Neural progenitor cell (in vitro differentiated cells): ENCODE measurements at places on chromosomes 1 and 21. TPM values are rescaled to one million over a fixed set of nuclear protein-coding genes. Genes with fewer than 3 reads are reported as not detected.
A peak's percentile ranks its signal among the peaks of the same experiment; 100 is the strongest.

DNA sequence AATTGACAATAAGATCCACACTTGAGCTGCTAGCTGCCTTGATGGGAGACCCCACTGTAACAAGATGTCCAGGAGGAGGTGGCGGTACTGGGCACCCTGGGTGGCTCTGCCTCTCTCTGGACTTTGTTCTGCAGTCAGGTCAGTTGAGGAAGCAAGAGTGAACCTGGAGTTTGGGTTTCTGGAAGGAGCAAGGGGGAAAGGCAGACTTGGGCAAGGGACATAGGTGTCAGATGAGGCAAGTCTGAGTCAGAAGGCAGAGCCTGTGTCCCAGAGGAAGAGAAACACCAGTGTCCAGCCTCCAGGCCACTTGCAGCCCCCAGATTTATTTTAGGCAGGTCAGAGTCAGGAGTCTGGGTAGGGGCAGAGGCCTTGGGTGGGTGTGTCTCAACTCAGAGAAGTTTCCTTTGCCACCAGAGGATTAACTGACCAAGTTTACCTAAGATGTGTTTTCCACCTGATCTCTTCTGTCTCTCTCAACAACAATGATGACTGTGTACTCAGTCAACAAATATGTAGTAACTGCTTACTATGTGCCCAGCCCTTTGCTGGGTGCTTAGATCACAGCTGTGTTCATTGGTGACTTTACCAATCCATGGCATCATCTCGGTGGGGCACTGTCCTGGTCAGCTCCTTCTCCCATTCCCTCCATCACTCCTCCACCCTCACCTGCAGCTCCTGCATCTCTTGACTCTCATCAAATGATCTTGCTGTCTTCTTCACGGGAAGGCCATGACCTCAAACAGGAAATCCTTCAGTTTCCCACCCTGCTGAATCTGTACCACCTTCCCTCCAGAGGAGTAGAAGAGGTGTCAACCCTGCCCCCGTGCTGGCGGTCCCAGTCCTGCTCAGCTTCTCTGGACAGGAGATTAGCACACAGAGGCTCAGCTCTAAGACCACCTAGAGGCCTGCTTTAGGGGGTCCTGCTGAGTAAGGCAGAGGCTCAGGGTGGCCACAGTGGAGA lies 36.6 kb downstream of the ELF3 start:
- DNase-seq, result no peak

DNA sequence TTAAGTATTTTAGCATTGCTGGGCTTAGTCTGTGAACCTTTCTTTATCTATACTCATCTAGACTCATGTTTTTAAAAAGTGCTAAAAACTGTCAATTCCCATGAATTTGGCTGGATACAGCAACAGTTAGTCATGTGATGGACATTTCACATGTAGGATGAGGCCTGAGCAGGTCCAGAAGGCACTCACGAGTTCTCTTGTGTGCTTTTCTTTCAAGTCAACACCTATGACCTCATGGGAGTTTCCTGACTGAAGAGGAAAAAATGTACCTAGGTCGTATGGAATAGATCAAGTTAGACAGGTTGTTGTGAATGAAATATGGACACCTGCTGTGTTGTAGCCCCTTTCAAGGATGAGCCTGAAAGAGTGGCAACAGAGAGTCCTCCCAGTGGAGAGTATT lies 394.2 kb downstream of the DUSP10 start:
- no peak for DNase-seq

SPRR2B gene
- not detected in 2 replicates for total RNA-seq

CAMK1G gene
- 3.6 and 4.3 TPM in 2 replicates for total RNA-seq

DNA sequence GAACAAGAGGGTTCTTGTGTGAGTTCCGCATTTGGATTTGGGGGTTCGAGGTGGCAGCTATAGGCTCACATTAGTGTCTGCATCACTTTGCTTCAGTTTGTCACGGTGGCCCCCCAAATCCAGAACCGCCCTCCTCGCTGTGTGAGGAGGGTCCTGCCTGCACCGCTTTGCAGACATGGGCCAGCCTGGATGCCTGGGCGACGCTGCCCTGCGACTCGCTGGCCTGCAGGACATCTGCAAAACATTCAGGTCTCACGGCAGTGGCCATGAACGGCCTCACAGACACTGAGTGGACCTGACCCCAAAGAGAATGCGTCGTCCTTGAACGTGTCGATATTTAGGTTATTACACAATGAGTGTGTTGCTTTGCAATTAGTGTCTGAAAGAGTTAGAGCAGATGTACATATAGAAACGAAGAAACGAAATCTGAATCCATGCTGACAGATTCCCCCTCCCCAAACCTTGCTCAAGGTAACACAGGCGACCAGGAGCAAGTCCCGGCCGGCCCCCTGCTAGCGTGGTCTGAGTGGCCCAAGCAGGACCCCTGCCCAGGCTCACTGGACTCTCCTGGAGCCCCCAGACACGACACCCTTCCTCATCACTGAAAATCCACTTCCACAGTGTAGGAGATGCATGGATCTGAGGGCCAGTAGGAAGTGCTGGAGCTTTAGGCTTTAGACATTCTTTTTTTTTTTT lies 20.4 kb downstream of the PDE9A start:
- DNase-seq, result no peak

DNA sequence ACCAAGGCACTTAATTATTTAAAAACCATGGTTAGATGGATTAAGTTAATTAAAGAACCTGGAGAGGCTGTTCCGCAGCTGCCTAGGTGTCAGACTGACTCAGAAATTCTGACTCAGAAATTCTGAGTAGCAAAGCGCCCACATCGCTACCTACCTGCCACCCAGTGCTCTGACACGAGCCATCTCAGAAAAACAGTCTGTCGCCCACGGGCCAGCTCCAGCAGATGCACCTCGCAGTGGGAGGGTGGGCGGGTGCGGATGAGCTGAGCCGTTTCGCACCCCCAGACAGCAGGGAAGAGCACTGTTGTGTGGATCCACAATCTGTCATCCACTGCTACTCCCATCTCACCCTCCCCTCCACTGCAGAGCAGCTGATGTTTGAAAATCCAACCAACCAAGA lies 13.5 kb downstream of the KCNK1 start:
- DNase-seq, result no peak

DNA sequence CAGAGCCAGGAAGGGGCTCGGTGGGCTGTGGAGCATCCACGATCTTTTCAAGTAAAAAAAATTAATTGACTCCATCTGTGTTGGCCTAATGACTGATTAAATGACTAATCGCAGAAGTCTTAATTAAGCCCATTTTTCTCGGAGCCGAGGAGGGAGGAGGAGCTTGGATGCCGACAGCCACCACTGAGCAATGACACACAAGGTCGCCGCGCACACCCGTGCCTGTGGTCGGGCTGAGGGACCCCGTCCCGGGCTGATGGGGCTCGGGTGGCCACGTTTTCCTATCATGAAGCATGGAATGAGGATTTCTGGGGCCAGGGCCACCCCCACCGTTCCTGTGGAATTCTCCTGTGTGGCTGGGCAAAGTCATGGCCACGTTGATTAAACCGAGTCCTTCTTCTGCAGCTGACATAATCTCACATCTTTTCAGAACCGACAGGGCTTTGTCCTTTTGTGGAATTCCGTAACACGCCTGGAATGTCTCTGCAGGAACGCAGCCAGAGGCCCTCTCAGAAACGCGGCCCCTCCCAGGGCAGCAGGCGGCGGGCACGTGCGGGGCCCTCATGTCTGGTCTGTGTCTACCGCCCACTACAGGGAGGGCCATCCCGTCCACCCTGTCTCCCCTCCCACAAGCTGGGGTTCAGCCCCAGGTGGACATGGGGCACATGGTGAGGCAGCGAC lies 60.7 kb downstream of the MORN1 start:
- DNase-seq, result no peak

DNA sequence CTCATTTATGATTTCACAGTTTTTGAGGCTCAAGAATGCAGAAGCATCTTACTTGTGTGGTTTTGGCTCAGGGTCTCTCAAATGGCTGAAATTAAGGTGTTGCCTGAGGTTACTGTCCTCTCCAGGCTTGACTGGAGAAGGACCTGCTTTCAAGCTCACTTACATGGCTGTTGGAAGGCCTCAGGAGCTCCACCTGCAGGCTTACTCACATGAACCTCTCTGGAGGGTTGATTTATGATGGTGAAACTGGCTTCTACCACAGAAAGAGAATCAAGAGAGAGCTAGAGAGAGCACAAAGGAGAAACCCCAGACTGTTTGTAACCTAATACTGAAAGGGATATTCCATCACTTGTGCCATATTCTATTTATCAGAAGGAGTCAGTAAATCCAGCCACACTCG lies 6.2 kb upstream of the KCNK2 start:
- DNase-seq, result peak; percentile 56

DNA sequence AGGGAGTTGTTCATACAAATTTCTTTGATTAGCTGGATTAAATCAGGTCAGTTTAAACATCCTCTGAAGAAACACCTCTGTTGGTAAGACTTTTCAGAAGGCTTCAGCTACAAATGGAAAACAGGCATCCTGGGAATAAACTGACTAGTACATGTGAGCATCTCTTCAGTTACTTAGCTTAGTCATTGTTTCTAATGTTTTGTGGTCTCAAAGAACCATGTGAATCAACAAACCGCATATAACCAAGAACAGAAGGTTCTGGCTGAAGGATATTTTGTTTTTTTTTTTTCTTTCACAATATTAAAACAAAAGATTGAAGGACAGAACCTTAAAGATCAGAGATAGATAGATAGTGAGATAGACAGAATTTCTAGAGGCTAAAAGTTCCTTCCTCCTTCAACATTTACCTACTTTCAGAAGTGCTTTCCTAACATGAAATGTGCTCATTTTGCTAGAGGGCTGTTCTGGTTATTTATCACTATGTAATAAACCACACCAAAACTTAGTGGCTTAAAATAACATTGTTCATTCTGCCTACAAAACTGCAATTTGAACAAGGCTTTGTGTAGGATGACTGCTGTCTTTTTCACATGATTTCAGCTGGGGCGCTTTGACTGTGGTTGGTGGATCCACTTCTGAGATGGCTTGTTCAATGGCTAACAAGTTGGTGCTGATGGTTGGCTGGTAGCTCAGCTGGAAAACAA lies 119.8 kb upstream of the PTGFR start:
- no peak for DNase-seq

RGS8 gene
- total RNA-seq, result 0.87 and 0.99 TPM in 2 replicates
